ENCODE measurements at places on chromosomes 11 and 22.

DNA sequence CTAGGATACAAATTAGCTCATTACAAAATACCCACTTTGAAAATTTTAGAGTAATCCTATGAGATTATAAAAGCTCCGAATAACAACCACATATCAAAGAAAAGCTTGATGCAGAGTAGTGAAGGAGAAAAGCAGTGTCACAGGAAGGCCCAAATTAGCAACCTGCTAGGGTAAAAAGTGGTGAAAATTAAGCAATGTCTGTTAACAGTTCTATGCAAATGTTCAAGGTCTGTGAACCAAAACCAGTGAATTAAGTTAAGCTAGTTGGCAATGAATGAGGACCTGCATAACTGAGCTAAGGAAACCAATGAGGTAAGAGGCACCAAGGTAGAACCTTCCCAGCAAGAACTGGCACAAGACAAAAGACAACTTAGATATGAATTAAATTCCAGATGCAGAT, 29.6 kb downstream of the PRDM10 start:
- DNase-seq = peak; percentile 57

DNA sequence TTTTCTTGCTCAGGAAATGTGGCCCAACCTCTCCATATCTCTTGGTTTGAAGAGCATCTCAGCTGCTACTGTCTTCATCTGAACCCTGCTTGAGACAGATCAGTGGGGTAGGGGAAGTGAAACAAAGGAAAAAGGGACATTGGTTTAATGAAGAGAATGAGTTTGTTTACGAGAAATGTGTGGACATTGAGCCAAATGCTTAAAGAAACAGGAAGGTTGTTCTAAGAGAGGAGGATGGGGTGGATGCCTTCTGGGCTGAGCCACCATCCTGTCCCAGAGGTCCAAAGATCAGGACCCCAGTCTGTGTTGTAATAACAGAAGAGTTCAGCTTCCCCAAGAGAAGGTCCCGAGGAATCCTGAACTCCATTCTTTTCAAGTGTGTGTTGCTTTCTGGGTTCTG, 369.7 kb downstream of the INSC start:
- no peak for DNase-seq

GRCh38 chr11:93199616-93200015, 1.8 kb upstream of the SLC36A4 start:
- no peak for DNase-seq

DNA sequence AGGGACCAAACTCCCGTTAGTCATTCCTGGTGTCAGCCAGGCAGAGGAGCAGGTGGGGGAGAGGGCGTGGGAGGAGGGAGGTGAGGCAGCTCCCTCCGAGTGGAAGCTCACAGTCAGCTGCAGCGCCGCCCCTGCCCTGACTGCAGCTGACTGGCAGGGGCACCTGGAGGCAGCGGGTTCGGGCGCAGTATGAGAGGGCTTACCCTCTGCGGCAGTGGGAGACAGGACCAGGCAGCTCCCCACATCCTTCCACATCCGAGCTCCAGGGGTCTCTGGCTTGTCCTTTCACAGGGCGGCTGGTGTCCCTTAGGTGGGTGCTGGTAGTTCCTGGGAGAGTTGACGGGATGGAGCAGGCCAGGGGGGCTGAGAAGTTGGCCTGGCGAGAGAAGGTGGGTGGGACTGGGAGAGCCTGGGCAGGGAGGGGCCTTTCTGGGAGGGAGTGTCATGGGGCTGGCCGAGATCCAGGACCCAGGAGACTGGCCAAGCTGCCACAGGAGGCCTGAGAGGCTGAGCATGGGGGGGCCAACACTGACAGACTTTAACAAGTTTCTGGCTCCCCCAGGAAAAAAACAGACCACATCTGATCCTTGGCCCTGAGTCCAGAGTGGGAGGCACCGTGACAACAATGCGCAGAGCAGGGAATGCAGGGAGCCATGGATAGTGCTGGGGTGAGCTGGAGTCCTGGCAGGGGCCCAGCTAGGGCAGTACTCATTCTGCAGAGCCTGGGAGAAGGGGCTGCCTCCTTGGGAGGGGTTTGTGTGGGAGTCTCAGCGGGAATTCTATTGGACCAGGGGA, 4.9 kb downstream of the ADORA2A start:
- DNase-seq = no peak

DNA sequence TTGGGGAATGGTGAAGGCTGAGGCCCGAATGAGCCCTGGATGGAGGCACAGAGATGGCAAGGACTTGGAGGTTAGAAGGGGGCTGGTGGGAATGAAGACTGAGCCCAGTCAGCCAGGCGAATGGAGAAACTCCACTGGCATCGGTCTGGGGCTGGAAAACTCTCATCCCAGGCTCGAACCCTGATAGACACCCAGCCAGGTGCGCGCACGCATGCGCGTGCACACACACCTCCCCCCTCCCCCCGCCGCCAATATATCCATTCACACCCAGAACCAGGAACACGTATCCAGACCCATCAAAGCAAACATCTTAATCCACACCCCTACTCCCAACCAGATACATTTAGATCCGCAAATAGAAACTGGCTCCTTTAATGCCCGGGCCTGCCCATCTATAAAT, 139.3 kb downstream of the CEP164 start:
- DNase-seq = no peak

GRCh38 chr11:126716456-126717083, 284.0 kb downstream of the KIRREL3 start:
- peak; percentile 80 for DNase-seq

DNA sequence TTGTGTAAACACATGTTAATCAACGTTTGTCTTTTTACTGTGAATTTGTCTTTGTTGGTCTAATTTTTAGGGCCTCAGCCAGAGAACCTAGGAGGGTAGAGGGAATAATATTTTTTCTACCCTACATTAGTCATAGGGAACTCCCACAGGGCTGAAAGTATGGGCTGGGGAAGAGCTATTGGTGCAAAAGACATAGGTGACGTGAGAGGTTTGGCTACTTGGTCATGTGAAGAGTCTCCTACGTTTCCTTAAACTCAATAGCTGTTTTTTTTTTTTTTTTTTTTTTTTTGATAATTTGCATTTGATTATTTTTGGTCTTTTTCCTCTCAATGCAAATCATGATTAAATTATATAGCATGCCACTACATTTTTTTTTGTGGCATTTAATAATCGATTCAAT, 15.9 kb upstream of the MMP7 start:
- no peak for DNase-seq

GRCh38 chr11:7292922-7293321, 41.2 kb downstream of the SYT9 start:
- no peak for DNase-seq

DNA sequence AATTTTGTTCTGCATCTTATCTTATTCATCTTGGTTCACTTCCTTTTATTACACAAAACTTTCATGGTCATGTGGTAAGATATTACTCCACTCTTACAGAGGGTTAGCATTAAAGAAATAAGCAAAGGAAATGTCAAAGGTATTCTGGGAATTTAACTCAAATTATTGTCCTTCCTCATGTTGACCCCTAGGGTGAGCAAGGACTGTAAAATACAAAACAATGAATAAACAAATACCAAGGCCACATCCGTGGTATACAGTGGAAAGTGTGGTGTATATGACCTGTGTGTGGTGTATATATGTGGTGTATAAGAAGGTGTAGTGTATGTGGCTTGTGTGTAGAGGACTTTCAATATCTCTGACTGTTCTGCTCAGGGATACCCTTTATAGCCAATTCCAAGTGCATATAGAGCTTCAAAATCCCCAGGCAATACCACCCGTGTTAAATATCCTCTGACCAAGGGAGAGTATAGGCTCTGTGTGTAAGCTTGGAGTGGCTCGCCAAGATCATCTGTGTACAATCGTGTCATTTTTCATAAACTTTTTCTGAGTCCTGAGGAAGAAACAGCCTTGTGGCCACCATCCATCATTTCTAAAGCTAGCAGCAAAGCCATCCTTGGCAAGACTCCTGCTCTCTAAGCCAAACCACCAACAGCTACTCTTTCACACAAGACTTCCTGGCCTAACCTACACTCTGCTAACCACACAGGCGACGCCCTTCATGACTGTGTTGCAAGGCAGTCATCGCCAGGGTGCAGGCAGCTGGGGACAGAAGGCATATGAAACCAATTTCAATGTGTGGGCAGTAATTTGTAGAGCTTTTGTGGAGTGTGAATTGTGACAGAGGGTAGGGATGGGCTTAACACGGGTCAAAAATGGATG, 548.0 kb downstream of the ETS1 start:
- no peak for DNase-seq

Measured in mesendoderm (in vitro differentiated cells).